ENCODE measurements at places on chromosomes 16 and 17. TPM values are rescaled to one million over a fixed set of nuclear protein-coding genes. Genes with fewer than 3 reads are reported as not detected.

The DNASE1L2 gene
- total RNA-seq, result 0.77 TPM

The BCAR1 gene
- total RNA-seq, result 61.8 TPM

The MPHOSPH6 gene
- 30.7 TPM for total RNA-seq

The CD300LB gene
- 0.03 TPM for total RNA-seq

The SLC16A6 gene
- total RNA-seq, result 0.53 TPM

The TMEM235 gene
- total RNA-seq, result not detected
